ENCODE measurements at places on chromosomes 3 and 15.

DNA sequence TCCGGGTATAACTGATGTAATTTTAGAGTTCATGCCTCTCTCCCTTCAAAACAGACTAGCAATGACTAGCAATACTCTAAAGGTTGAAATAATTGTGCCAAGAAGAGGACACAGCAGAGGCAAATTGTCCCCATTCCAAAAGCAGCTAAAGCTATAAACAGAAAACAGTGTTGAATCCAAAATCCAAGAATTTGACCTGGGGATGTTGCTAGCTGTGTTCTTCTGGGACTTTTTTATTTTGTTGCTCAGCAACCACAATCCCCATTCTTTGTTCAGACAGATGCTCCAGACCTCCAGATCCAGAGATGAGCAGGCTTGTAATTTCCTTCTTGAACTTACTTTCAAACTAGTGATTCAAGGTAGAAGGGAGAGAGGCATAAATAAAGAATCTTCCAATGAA, 191.5 kb downstream of the FOXB1 start:
- no peak for DNase-seq

DNA sequence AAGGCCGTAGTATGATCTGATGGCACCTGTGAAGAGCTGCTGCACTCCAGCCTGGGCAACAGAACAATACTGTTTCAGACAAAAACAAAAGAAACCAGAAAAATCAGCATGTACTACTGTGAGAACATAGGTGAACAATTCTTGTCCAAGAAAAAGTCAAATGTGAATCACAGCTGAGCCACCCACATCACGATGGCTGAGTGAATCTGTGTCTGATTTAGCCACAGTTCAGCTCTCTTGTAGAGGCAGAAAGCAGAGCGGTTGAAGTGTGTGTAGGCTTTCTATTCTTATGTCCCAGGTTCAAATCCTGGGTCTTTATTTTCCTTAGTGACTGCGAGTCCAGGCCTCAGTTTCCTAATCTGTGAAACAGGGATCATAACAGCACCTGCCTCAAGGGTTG, 4.4 kb upstream of the FURIN start:
- DNase-seq: no peak

GRCh38 chr15:44710236-44711095, 657 bp downstream of the PATL2 start:
- DNase-seq: no peak

DNA sequence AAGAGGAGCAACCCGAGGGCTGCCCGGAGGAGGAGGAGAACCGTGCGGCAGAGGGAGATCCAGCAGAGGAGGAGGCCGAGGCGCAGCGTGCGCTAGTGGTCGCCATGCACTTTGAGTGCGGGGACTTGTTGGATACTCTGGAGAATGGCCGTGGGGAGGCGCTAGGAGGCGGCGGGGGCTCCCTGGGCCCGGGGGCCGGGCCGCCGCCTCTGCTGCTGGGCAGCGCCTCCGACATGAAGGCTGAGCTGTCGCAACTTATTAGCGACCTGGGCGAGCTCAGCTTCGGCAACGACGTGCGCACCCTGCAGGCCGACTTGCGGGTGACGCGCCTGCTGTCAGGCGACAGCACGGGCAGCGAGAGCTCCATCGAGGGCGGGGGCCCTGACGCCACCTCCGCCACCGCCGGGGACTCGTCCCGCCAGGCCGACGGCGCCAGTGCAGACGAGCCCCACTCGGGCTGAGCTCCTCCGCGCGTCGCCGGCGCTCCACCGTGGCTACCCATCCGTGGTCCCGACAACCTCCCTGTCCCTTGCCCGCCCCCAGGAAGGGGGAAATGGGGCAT, 2.0 kb downstream of the FAM43A start:
- DNase-seq: peak; percentile 82

DNA sequence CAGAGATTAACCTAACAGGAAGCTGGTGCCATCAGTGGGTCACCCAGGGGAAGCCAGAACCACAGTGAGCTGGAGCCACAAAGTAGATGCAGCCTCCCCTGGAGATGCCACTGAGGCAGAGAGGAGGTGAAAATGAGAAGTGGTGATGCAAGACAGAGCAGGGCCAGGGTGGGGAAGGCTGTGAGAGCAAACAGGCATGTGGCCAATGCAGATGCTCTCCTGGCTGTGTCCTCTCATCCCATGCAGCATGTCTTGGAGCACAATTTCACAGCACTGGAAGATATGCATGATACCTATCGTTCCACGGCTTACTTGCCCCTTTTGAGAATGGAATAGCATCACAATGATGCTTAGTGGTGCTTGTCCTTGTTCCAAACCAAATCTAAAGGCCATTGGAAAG, 126.3 kb downstream of the ABHD5 start:
- DNase-seq: no peak

- no peak for DNase-seq
These were observed 403.1 kb upstream of the TGFBR2 start for GRCh38 chr3:30203301-30203700.

GRCh38 chr15:90018216-90018831, 17.2 kb downstream of the ZNF710 start:
- no peak for DNase-seq

DNA sequence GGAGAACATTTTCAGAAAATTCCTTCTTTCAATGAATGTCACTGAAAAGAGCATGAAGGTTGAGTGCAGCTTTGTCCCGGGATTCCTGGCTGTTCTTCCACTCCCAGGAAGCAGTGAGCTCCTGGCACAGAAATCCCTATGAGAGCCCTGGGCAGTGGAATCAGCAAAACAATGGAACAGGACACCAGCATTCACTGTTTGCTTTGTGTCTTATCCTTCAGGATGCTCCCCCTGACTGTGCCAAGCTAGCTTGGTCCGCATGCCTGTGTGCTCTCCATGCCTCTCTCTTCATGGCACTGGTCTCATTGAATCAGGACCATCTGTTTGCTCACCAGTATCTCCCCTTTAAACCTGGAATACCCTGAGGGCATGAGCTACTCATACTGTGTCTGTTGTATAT, 102.0 kb upstream of the GADL1 start:
- DNase-seq: no peak

GRCh38 chr3:25289663-25290062, 138.4 kb upstream of the RARB start:
- no peak for DNase-seq

DNA sequence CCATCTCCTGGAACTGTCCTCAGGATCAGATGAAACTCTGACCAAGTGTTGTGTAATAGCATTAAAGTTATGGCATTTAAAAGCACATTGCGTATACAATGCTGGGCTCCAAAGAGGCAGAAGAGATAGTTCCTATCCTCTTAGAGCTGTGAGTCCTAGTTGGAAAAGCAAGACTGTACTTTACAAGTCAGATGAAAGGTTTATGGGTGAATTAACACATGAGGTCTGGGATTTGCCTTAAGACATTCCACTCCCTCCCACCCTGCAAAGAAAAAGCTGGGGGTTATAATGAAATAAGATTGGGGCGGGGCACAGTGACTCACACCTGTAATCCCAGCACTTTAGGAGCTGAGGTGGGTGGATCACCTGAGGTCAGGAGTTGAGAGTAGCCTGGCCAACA, 35.6 kb downstream of the SNAPC5 start:
- no peak for DNase-seq

DNA sequence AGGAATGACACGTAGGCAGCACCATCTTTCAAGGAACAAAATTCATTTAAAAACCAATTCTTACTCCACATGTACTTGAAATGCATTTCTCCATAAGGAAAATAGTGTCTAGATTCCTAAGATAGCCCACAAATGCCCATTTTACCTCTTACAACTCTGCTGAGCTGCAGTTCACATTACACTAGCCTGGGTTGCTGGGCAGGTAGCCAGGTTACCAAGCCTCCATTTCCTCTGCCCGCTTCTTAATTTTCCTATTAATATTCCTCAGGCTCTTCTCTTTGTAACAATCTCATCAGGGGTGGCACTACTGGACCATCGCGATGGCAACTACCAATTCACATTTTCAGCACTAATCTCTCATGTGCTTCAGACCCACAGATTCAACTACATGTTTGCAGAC, 10.8 kb downstream of the ATP13A3 start:
- no peak for DNase-seq

DNA sequence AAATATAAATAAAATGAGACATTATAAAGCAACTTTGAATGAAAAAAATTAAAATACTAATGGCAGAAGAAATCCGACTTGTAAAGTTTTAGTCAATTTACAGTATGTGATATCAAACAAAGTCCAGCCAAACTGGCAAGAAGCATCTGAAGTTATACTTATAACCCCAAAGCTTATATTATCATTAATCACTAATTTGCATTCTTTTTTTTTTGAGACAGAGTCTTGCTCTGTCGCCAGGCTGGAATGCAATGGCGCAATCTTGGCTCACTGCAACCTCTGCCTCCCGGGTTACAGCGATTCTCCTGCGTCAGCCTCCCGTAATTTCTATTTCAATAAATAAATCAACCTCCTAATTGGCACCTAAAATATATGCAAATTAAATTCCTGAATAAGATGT, 80.1 kb downstream of the AQR start:
- DNase-seq: no peak

- DNase-seq: no peak
These were observed 334.8 kb downstream of the SATB1 start for GRCh38 chr3:18090377-18090776.

GRCh38 chr3:50164481-50164880, 9.4 kb downstream of the SEMA3F start:
- DNase-seq: no peak

DNA sequence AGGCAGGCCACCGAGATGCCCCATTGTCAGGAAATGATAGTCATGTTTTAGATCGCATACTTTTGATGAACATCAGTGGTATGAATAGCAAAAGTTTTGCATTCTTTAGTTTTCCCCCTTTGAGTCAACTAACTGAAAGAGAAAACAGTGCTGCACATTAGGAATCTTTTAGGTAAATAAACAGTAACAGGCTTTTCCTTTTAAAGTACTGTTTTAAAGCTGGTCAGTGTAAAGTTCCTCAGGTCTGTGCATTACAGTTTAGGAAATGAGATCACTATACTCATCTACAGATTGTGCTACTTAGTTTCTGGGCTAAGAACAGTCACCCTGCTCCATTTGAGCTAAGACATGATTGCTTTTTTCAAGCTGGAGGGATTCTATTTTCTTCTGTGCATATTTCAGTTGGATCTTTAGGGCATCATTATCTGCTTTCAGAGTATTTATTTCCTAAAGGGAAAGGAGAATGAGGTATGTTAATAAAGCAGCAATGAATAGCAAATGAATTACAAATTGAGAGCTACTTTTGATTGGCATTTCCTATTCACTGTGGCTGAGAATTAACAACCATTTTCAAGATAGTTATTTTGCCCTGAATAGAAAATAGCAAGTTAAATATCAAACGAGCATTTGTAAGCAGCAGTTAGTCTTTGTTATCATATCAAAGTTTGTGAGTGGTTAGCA, 36.5 kb downstream of the FAM98B start:
- DNase-seq: no peak

DNA sequence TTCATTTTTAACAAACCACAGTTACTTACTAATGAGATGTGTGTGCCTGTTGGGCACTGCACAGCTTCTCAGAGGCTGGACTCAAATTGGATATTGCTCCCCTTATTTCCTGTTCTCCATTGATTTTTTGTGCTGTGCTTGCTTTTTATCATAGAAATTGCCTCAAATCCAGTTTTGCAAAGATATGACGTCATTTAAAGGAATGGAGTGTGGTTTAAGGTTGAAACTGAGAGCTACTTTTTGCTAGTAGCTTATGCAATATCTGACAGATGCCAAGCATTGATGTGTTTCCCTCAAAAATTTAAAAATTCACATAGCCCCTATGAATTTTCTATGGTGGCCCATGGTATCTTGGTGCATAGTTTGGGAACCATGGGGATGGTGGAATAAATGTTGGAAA, 67.7 kb upstream of the ROPN1 start:
- no peak for DNase-seq

GRCh38 chr3:127911421-127911931, 3.6 kb upstream of the KBTBD12 start:
- no peak for DNase-seq

DNA sequence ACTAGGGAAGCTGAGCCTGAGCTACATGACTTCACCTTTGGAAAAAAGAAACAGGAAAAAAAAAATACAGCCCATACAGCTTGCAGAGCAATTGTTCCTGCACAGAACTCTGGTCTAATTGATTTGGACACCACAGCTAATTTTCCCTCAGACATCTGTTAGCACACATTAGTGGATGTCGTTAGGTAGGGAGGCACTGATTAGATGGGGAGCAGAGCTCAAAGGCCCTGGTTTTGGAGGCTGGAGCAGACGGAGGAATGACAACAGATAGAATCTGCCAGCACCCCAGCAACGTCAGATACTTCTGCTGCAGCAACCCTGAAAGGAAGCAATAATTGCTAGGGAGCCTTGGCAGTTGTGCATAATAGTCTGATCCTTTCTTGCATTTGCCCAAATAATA, 398.9 kb downstream of the LSAMP start:
- DNase-seq: no peak

DNA sequence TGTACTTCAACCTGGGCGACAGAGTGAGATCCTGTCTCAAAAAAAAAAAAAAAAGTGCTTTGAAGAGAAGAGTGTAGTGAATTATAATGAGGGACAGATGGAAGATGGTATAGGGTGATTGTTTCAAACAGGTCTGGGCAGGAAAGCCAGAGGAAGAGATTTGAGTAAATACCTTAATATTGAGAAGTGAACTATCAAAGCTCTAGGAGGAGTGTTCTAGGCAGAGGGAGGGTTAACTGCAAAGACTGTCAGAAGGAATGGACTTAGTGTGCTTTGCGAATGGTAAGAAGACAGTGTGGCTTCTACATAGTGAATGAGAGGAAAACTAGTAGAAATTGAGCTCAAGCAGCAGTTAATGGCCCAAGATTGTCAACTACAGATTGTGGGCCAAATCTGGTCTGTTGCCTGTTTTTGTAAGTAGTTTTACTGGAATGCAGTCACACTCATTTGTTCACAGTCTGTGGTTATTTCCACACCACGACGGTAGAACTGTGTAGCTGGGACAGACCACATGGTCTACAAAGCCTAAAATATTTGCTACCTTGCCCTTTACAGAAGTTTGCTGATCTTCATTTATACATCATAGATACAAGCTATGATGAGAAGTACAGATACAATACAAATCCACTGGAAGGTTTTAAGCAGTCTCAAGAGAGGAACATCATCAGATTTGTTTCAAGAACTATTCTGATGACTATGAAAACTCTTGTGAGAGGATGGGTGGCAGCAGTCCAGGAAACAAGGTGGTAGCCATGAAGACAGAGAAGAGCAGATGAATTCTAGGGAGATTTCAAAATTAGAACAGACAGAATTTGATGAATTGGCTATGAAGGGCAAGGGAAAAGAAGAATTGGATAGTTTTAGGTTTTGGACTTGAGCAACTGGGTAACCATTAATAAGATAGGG, 16.5 kb upstream of the USP50 start:
- no peak for DNase-seq

Measured in neuronal stem cell (in vitro differentiated cells).